Glomerular endothelial cell (primary cell): ENCODE measurements at places on chromosomes 2 and 18.

DNA sequence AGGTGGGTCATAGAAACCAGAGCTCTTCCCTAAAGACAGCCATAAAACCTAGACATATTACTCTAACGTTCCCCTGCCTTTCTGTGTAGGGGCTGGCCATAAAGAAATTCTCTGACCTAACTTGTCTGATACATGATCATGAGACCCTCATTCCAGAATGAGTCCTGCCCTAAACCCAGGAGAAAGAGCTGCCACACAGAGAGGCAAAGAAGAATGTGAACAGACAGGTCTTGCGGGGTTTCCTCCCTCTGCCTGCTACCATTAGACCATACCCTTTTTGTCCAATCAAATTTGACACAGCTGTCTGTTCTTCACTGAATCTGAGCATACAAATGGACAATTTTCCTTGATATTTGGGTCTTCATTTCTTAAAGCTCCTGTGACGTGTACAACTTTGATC, 198.8 kb upstream of the LHCGR start:
- no peak for DNase-seq

DNA sequence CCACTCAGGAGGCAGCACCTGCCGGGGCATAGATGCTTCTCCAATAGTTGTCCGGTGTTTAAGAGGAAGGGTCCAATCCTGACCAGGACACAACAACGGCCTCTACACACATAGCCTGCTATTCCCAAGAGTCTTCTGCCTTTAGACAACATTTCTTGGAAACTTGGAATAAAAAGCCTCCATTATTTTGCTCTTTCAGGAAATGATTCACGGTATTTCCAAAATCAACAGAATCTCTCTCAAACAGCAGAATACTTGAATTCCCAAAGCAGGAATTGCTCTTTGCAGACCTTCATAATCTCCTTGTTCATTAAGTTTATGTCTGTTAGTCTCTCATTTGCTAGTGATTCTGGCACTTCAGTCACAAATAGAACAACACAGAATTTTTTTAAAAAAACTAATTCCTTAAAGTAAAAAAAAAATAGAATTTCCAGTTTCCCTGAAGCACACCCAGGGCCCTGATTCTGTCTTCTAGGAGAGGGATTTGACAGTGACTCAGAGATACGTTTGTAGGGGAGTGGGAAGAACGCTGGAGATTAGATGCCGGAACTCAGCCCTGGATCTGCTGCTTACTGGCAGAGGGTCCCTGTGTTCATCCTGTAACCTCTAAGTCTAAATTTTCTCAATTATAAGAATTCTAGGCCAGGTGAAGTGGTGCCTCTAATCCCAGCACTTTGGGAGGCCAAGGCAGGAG, 74.7 kb downstream of the NAB1 start:
- no peak for DNase-seq

DNA sequence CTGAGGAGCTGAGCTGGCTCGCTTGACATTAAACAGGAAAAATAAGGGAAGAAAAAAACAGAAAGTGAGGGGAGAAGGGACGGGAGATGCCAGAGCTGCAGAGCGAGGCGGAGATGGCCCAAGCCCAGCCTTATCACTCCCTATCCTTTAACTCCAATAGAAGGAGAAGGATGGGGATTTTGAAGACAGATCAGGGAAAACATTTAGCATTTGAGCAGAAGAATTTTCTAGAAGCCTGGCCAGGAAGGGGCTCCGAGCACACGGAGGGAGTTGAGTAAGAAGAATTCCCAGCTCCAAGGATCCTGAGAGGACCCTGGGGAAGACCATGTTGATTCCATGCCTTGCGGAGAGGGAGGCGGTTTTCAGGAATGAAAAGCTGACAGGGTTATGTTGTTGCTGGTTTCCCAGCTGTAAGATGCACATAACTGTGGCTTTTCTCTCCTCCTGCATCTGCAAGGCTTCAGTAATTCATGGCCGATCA, 35.6 kb downstream of the TWIST2 start:
- no peak for DNase-seq

- DNase-seq = peak; percentile 56
Measured at GRCh38 chr2:10717628-10718027, 3.8 kb upstream of the ATP6V1C2 start.
